Glutamatergic neuron (in vitro differentiated cells): ENCODE measurements at places on chromosomes 3 and 15.

DNA sequence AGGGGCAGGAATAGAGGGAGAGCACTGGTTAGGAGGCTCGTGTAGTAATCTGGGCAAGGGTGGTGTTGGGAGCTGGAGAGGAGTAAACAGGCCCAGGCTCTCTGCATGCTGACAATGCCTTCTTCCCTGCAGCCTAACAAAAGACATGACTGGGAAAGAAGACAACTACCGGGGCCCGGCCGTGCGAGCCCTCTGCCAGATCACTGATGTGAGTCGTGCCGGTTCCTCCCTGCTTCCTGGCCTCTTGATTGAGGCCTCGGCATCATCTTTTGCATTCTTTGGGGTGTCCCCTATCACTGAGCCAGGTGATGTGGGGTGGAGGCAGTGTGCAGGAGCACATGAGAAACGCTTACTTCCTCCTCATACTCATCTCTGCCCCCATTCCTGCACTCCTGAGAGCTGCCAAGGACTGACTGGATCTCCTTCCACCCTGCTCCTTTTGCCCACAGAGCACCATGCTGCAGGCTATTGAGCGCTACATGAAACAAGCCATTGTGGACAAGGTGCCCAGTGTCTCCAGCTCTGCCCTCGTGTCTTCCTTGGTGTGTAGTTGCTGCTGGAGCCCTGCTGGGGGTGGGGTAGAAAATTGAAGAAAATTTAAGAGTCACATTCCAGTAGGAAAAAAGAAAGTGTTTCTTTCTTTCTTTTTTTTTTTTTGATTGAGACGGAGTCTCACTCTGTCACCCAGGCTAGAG, 5.3 kb downstream of the COPG1 start:
- no peak for DNase-seq

DNA sequence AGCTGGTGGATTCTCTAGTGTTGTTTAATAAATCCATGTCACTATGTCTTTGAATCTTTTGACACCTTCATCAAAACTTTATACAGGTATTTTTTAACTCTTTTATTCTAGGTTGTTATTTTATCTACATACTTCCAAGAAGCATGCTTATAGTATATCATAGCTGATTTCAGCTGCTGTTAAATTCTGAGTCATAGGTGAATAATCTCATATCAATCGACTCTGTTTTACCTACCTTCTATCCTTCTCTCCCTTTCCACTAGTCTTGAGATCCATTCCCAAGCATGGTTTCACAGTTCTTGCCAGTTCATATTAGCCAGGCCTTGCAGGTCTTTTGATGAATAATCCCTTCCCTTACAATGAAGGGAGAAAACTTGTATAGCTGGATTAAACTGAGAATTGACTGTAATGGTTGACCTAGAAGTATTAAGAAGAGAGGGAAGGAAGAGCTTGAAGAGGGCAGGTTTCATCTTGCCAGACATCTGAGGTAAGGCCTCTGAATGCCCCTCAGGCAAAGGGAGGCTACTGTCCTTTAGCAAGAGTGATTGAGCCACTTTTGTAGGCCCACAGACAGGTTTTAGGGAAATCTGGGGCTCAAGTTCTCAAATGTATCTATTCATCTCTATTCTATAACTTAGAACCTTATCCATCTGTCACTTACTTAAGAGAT, 146.4 kb downstream of the EPHA6 start:
- DNase-seq, result no peak

- DNase-seq, result no peak
Observed at GRCh38 chr15:44616974-44617373, 46.5 kb downstream of the SPG11 start.

GRCh38 chr15:90020021-90020735, 19.1 kb downstream of the ZNF710 start:
- no peak for DNase-seq

DNA sequence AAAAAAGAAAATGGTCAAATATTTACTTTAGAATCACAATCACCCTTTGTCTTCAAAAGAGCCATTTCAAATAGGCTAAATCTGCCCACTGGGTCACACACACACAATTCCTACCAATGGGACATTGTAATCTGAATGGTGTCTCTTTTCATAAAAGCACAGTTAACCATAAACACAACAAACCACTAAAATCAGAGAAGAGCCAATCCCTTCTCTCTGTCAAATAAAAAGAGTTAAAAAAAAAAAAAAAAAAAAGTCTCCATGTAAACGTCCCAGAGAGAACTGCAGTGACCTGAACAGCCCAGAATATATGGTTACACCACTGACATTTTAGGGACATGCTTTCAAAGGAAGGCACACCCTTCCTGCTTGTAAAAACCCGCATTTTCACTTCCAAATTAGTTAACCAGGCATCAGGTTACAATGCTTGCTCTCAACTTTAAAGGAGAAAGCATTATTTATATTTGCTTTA, 63.7 kb downstream of the PRICKLE2 start:
- DNase-seq, result no peak

DNA sequence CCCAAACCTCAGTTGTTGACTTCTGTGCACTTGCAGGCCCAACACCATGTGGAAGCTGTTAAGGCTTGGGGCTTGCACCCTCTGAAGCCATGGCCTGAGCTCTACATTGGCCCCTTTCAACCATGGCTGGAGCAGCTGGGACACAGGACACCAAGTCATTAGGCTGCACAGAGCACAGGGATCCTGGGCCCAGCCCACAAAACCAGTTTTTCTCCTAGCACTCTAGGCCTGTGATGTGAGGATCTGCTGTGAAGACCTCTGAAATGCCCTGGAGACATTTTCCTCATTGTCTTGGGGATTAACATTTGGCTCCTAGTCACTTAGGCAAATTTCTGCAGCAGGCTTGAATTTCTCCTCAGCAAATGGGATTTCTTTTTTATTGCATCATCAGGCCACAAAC, 1255.7 kb downstream of the ZPLD1 start:
- DNase-seq, result no peak

DNA sequence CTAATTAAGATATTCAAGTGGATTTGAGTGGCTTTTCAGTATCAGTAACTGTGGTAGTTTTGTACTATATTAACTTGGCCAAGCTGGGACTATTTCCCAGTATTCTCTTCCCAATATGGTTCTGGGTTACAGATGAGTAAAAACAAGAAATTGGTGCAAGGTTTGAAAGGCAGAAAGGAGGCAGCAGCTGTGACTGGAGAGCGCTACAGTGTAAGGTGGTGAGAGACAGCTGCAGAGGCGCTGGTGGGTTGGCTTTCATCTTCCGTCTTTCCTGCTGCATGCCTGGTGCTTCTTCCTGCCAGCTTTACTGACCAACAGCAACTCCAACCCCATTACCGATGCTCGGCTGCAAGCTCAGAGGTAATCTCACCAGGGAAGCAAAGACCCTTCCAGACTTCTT, 9.8 kb downstream of the DPH3 start:
- no peak for DNase-seq

GRCh38 chr3:154943981-154944380, 136.1 kb upstream of the MME start:
- DNase-seq, result no peak

DNA sequence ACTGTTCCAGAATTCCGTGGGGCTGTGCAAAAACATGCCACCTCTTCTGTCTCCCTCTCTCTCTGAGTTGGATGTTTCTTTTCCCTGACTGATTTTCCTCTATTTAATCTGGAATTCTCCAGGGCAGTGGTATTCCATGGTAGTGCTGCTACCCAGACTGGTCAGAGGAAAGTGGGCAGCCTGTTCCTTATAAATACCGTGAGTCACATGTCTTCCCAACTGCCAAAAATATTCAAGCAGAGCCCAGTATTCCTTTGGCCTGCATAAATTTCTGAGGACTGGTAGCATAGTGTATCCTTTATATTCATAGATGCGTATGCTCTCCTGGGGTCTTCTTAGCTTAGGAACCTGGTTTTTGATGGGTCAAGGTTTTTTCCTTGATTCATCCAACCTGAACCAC, 40.9 kb downstream of the CEMIP start:
- no peak for DNase-seq

DNA sequence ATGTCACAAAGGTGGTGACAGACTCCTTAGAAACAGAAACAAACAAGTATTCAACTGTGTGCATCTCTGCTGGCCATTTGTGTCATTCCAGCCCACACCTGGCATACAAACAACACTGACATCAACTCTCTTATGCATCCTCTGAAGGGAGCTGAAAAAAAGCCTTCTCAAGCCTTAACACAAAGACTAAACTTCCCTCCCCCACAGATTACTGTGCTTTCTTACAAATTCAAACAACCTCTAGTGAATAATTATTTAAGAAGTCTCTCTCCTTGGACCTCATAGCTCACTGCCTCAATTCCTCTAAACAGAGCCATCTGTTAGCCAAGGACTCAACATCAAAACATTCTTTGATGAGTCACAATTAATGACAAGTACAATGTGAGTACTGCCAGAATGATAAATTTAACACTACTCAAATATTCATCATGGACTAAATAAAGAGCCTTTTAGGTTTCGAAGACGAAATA, 132.1 kb downstream of the WDR76 start:
- no peak for DNase-seq

DNA sequence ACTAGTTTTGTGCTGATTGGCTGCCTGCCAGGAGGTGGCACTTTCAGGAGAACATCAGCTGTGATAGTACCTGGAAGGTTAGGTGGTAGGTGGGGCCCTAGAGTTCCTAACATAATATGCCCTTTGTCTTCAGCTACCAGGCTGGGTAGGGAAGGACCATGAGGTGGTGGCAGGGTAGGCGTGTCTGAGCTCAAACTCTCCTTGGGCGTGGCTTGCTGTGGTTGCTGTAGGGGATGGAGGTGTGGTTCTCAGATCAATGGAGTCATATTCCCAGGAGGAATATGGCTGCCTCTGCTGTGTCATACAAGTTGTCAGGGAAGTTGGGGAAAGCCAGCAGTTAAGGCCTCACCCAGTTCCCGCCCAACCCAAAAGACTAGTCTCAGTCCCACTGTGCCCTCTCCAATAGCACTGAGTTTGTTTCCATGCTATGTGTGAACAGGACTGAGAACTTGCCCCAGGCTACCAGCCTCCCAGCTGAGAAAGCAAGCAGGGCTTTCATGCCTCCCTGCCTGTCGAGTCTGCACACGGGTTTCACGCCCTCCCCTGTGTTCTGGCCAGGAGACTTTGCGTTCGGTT, 107.7 kb downstream of the CHCHD4 start:
- DNase-seq, result no peak

- peak; percentile 65 for DNase-seq
Observed at GRCh38 chr3:184361932-184362667, 590 bp downstream of the POLR2H start.

DNA sequence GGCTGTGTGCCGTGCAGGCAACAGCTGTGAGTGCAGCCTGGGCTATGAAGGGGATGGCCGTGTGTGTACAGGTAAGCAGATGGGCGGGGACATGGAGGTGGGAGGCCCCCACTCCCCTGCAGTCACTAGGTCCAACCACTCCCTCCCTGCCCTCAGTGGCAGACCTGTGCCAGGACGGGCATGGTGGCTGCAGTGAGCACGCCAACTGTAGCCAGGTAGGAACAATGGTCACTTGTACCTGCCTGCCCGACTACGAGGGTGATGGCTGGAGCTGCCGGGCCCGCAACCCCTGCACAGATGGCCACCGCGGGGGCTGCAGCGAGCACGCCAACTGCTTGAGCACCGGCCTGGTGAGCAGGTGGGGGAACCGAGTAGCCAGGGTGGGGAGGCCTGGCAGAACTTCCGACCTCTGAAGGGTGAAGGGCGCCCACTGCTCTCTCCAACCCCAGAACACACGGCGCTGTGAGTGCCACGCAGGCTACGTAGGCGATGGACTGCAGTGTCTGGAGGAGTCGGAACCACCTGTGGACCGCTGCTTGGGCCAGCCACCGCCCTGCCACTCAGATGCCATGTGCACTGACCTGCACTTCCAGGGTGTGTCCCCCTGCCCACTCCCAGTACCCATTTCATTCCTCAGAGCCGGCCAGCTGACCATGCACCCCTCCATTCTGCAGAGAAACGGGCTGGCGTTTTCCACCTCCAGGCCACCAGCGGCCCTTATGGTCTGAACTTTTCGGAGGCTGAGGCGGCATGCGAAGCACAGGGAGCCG, 11.6 kb downstream of the NT5DC2 start:
- DNase-seq, result peak; percentile 13

DNA sequence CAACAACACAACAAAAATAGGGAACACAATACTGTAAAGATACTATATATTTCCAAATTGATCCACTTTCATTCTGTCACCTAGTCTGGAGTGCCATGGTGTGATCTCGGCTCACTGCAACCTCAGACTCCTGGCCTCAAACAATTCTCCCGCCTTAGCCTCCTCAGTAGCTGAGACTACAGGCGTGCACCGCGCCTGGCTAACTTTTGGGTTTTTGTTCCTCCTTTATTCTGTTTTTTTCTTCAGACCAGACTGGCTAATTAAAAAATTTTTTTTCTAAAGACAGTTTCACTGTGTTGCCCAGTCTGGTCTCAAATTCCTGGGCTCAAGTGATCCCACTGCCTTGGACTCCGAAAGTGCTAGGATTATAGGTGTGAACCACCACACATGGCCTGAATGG, 5.3 kb downstream of the BCL2L10 start:
- DNase-seq, result no peak

GRCh38 chr15:99169769-99170311, 65.0 kb downstream of the SYNM start:
- no peak for DNase-seq

DNA sequence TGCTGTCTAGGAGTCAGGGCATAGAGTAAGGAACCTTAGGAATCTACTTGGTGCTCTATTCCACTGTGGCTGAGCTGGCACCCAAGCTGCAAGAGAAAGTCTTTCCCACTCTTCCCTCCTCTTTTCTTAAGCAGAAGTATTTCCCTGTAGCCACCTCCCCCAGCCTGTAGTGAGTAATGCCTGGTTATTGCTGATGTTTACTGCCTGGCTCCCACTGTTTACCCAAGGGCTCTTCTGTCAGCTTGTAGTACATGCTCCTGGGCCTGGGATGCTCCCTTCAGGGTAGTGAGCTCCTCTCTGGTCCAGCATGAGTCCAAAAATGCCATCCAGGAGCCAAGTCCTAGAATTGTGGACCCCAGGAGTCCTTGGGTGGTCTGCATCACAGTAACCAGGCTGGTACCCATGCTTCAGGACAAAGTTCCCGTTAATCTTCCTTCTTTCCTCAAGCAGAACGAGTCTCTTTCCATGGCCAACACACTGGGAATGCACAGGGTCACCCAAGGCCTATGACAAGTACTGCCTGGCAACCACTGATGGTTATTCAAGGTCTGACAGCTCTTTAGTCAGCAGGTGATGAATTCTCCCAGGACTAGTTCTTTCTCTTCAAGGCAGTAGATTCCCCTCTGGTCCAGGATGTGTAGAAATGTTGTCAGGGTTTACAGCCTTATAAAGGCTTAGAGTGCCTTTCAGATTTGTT, 17.6 kb downstream of the GALK2 start:
- DNase-seq, result no peak

DNA sequence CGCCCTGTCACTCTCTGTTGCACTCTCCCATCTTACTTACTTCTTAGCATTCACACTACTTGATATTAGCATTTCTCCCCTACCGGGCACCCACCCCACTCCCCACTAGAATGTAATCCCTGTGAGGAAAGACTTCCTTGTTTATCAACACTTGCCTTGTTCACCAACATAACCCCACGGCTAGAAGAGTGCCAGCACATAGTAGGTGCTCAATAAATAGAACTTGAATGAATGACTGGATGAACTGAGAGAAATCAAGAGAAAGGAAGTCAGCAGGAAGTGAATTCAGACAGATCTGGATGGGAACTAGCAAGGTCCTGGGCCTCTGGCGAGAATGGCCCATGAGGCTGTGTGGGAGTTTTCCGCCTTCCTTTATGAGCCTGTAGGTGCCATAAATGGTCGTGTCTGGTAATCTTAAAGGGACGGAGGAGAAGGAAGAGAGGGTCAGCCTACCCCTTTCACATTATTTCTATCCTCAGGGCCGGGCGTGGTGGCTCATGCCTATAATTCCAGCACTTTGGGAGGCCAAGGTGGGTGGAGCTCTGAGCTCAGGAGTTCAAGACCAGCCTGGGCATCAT, 42.4 kb upstream of the HERC1 start:
- DNase-seq, result no peak
